ENCODE measurements at places on chromosomes 7 and 10.
A peak's percentile ranks its signal among the peaks of the same experiment; 100 is the strongest.

DNA sequence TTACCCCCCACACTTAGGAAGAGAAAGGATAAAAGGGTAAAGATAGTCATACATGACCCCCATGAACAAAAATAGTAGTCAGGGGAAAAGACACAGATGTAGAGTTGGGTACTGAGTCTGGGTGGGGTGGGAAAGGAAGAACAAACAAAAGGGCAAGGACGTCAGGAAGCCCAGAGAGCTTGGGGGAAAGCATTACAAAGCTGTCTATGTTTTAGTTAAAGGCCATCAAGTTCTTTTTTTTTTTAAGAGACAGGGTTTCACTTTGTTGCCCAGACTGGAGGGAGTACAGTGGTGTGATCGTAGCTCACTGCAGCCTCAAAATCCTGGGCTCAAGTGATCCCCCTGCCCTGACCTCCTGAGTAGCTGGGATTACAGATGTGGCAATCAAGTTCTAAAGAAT lies 98.4 kb upstream of the PDLIM1 start:
- DNase-seq, result no peak

DNA sequence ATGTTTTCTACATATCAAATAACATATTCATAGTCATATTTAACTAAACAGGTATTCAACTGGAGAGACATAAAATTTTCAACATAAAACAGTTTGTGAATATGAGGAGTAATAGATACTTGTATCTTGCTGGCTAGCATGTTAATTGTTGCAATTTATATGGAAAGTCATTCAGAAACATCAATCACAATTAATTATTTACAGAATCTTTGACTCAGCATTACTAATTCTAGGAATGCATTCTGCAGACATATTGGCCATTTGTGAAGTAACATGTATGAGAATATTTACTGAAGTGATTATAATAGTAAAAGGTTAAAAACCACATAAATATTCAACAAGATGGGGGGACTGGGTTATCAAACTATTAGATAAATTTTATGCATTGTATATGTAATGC lies 203.7 kb downstream of the TSPAN12 start:
- DNase-seq, result no peak

- no peak for DNase-seq
Measured at GRCh38 chr10:29524294-29524693, 110.5 kb downstream of the SVIL start.

DNA sequence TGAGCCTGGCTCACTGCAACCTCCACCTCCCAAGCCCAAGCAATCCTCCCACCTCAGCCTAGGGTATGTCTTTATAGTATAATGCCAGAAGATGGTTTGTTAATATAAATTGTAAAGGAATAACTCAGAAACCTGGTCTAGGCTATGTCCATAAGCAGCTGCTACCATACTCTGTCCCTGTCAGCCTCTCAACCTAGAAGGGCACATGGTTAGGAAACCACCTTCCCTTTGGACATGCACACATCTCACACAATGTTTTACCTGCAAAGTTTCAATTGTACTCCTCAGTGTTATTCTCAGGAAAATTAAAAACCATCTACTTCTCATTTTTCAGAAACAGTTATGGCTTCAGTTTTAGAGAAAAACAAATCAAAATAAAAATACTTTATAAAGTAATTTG lies 40.1 kb downstream of the ARHGAP21 start:
- no peak for DNase-seq

DNA sequence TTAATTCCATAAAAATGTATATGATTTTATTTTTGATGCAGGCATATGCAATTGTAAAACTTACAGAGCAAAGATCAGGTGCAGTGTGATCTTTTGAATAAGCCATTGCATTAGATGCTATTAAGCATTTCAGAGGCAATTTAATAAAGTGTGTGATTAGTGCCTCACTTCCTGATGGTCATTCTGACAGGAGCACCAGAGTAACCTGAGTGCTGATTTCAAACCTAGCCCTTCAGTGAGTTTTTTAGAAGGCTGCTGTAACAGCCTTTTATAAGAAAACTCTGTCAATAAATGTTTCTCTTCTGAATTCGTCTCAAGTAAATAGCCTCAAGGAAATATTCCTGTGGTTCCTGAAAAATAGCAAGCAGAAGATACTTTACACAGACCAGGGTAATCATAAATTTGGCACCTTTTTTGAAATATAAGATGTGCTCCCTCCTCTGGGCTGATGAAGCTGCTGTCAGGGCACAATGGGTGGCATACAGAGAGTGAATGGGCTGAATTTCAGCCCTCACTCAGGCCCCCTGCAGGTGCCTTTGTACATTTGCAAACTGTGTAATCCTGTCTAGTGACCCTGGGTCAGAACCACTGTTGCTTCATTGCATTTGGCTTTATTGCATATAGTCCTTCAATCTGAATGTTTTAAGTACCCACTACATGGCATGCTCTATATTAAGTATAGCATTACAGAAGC lies 193.7 kb upstream of the CSTF2T start:
- peak; percentile 8 for DNase-seq

- DNase-seq, result no peak
Measured at GRCh38 chr7:26784118-26784517, 80.3 kb downstream of the SKAP2 start.

Data from EH (cell line).